ENCODE measurements at places on chromosomes 5 and 9.

DNA sequence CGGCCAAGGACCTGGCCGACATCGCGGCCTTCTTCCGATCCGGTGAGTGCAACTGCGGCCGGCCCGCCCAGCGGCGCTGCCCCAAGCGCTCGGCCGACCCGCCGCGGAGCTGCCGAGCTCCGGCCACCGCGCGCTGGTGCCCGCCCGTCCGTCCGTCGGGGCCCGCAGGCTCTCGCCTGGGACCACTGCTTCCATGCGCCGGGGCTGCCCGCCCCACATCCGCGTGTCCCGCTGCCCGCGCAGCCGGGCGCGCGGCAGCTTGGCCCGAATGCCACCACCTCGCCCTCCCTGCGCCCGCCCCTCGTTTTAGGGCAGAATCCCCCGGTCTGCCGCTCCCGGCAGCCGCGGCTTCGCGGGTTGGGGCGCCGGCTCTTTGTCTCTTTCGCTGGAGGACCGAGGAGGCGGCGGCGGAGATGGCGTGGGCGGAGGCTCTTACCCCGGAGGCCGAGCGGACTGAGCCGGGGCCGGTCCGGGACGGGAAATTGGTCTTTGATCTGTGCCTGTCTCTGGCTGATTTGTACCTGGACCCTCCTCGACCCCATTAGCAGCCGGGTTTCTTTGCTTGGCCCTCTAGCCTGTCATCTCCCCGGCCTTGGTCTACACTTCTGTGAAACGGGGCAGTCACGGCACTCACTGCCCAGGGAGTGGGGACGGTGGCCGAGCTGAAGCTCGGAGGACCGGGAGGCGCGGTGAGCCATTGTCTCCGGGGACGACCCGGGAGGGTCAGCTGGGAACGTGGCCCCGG, 871 bp downstream of the TRIO start:
- no peak for DNase-seq

DNA sequence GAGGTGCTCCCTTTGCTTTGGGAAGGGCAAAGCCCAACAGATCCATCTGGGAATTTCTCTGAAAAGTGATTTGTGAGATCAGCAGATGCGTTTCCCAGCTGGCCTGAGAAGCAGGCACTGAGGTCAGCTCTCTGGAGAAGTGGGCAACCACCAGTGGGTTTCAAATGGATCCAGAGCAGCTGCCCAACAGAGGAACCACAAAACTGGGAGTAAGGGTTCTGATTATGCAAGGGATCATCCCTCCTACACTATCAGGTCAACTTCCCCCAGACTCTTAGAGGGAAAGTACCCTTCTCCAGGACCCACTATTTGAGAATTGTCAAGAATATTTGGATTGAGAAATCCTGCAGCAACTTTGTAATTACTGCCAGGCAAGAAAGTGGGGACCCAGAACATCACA, 21.7 kb downstream of the CCL28 start:
- DNase-seq = no peak

DNA sequence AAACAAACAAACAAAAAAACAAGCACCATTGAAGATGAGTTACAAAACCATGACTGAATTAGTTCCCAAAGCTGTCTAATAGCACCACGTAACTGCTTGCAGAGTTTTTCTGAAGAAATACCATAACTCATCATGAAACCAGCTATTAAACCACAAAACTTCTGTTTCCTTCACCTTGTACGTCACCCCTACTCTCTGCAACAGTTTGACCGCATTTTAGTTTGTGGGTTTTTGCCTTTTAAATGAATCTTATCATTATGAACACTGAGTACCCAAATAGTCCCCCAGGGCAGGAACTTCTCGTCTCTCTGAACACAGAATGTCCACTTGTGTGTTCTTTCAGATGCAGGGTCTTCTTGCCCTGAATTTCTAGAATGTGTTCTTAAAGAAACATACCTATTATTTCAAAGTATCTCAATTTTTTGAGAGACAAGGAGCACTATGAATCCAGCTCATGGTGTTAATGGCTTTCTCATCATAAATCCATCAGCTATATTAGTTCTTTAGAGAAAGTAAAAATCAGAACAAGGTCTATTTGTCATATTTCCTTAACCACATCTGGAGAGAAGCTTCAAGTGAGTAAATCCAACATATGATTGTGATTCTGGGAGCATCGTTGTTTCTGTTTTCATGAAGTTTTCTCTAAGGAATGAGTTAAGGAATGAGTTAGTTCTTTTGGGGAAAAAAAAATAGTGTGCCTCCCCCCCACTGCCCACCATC, 210.6 kb downstream of the AUH start:
- DNase-seq = no peak

DNA sequence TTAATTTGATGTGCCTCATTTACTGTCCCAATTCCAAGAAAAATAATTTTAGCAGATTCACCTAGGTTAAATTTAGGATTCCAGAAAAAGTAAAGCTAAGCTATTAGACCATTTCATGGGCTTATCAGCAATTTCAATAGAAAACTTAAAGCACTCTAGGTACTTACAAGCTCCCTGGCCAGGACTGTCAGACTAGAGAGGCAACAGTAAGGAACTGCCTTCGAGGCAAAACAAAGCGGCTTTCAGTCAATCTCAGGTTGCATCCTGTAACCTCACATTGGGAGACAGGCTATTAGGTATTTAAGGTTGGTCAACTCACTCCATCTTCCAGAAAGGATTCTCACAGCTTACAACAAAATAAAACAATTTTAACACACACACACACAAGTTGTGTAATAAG, 48.7 kb upstream of the FSD1L start:
- no peak for DNase-seq

GRCh38 chr9:77592476-77592875, 55.6 kb downstream of the GNA14 start:
- DNase-seq = no peak
